PC-9 (cell line): ENCODE measurements at places on chromosomes 11 and 22.

DNA sequence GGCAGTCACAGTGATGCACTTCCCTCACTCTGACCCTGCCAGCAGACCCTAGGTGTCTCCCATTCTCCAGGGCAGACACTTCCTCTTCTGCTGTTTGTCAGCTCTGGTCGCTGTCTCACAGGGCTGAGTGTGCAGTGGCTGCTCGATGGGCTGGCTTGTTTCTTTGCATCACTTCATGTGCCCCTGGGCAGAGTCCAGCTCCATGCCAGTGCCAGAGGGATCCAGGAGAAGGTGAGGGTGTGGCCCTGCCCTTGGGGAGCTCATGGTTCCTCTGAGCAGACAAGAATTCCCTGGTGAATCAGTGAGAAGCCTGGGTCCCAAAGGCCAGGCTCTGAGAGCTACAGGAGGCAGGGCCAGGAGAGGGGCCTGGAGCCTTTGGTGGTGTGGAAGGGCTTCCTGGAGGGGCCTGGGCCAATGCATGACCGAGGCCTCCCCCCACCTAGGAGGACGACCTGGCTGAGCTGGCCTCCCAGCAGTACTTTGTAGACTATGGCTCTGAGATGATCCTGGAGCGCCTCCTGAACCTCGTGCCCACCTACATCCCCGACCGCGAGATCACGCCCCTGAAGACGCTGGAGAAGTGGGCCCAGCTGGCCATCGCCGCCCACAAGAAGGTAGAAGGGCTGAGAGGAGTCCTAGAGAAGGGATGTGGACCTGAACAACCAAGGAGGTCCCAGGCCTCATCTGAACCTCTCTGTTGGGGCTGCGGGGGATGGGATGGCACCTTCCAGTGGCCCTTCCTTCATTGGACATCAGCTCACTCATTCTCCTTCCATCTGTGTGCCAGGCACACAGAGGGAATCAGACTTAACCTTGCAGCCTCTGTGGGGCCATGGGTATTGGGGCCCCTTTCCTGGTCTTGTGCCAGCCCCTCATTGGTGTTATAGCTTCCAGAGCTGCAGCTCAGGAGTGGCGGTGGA lies 66.1 kb downstream of the MYO7A start:
- no peak for DNase-seq

GRCh38 chr22:45896153-45896951 lies 80.6 kb downstream of the WNT7B start:
- peak; percentile 84 for DNase-seq

DNA sequence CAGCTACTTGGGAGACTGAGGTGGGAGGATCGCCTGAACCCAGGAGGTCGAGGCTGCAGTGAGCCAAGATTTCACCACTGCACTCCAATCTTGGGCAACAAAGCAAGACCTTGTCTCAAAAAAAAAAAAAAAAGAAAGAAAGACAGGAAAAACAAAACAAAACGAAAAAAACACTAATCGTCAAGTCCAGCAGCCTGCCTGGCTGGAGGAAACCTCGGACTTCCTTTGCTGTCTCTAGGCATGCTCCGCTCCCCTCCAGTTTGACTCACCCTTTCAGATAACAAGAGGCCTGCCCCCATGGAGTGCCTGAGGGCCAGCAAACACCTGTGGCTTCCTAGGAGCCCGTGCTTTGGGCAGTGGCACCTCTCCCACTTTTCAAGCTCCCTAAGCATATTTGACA lies 28.8 kb upstream of the CHKA start:
- DNase-seq = peak; percentile 99

GRCh38 chr11:131300439-131300717 lies 70.0 kb upstream of the NTM start:
- no peak for DNase-seq

- DNase-seq = no peak
Observed at GRCh38 chr11:100965346-100965745, 164.3 kb downstream of the PGR start.

DNA sequence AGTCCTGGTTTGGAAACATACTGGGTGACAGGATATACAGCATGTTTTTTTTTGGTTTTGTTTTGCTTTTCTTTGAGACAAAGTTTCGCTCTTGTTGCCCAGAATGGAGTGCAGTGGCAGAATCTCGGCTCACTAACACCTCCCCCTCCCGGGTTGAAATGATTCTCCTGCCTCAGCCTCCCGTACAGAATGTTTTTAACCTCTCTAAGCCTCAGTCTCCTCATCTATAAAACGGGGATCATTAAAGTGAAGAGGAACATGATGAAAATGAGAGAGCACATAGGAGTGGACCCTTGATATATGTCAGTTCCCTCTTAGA lies 28.1 kb upstream of the SCARF2 start:
- DNase-seq = no peak

DNA sequence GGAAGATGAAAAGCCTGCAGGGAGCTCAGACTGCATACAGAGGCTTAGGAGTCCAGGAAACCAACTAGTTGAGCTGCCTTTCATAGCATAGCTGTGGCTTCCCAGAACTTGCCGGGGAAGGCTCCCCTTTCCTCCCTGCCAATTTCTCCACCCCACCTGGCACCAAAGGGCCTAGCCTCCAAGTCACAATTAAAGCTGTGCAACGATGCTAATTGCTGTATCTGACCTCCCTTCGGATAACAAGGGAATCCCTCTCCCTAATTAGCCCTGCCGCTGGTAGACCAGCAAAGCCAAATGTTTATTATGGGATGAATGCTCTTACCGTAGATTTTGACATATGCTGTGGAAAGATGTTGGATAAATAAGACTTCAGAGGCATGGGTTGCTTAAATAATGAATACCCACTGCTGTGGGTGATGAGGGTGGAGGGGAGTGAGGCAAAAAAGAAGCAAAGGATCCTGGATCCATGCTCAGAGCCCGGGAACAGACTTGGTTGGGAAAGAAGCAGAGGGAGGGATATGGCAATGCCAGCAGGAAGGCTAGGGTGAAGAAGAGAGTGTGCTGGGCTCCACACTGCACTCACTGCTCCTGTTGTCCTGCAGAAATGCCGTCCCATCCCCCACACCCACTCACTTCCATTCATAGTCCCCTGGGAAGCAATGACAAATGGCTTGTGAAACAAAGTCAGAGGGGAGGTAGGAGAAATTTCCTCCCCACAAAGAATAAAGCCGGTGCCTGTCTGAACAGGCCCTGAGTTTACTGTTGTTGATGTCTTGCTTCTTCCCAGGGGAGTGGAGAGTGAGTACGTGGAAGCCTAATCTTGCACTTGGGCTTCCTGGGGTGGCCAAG lies 608.1 kb upstream of the CADM1 start:
- DNase-seq = no peak

- DNase-seq = no peak
Observed at GRCh38 chr11:68598816-68599653, 85.3 kb upstream of the GAL start.

DNA sequence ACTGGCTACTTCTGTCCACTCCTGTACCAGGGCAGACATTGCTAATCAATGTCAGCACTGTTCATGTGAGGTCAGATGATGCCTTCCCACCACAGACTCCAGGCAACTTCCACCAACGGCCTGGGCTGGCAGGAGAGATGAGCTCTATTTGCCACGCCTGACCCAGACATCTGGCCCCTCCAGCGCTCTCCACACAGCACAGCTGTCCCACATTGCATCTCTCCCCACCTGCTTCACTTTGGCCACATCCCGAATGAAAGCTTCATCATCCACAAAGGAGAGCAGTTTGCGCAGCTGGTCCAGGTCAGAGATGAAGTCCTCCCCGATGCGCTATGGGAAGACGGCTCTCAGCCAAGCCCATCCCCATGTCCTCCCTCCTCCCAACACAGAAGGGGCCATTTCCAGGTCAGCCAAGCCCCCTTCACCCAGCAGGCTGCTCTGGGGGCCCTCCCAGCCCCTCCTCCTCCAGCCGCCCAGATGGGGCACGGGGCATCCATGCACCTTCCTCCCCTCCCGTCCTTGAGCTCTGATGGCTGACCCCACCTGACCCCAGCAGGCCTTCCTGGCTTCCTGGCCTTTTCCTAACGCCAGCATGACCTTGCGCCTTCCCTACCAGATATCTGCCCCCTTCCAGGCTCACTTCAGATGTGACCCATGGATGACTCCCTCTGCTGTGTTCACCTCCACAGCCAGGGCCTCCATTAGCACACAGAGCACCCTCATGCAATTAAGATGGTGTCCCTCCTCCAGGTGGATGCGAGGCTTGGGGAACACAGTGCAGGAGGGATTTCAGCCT lies 7.4 kb downstream of the PYGM start:
- no peak for DNase-seq

DNA sequence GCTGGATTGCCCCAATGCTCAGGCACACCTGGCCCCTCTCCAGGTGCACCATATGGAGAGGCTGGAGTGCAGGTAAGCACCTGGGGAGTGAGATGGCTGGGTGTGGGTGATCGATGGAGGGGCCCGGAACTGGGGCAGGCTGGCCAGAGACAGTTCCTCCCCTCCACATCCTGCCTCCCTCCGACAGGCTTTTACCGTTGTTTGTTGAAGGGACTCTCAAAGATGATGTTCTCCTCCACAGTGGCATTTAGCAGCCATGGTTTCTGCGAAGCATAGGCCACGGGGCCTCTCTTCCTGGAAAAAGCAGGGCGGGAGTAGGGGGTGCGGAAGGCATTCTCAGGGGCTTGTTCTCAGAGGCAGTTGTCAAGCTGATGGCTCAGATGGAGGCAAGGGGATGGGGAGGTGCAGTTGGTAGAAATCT lies 25.9 kb upstream of the KCNJ11 start:
- DNase-seq = no peak
